ENCODE measurements at places on chromosomes 7 and 10.
A peak's percentile ranks its signal among the peaks of the same experiment; 100 is the strongest.

- DNase-seq, result no peak
Measured at GRCh38 chr7:45202625-45203024, 45.0 kb downstream of the RAMP3 start.

GRCh38 chr7:155383756-155384491, 74.0 kb upstream of the EN2 start:
- no peak for DNase-seq

GRCh38 chr7:17501441-17502212, 203.2 kb downstream of the AHR start:
- no peak for DNase-seq

DNA sequence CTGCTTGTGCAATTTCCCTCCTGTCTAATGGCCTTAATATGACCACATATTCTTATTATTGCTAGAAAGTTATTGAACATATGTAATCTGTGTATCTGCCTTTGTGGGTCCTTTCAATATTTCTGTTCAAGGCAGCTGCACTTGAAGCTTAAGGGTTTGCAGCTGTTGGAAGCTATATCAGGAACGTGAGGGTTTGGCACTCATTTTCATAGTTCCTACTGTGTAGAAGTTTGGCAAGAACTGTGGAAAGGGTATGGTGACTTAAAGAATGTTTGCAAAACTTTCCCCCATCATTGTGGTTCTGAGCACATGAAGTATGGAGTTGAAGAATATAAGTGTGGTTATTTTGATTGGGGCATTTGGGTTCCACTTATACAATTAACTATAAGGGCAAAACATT, 144.7 kb upstream of the SEMA3A start:
- DNase-seq, result no peak

- DNase-seq, result no peak
Measured at GRCh38 chr7:137135654-137136350, 207.7 kb downstream of the PTN start.

- no peak for DNase-seq
Measured at GRCh38 chr10:100482834-100483185, 20.0 kb downstream of the WNT8B start.

DNA sequence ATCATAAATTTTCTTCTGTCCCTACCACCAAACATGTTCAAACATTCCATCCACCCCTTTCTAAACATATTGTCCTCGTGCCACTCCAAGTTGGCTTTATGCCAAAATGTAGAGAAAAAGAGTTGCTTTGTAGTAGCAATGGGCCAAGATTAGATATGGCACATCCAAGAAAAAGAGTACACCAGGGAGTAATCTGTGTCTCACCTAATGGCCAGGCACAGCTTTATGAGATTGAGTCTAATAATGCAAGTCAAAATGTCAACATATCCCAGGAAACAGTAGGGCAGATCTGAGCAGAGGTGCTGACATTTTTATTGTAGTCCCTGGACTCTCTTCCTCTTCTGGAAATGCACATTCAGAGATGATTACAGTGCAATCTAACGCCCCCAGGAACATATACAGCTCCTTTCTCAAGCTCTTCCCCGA, 5.7 kb upstream of the OR6V1 start:
- DNase-seq, result no peak

DNA sequence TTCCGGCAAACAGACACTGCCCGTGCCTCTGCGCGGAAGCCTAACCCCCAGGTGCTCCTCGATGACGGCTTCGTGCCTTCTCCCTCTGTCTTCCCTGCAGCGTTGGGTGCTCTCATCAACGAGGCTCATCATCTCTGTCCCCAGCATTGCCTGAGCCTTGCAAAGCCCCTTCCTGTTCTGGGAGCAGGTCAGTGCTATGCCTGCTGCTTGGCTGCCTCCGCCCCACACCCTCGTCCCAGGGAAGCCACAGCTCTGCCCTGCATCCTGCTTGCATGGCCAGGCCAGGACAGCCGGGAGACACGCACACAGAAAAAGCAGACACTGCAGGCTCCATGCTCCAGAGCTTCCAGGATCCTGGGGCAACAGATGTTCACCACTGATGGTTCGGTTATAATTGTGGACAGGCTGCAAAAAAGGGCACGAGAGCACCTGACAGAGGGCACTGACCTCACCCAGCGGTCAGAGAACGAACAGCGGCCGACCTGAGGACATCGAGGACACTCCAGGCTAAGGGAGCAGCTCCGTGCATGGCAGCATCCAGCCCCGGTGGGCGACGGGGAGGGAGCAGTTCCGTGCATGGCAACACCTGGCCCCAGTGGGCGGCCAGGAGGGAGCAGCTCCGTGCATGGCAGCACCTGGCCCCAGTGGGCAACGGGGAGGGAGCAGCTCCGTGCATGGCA, 265.5 kb downstream of the PTPRN2 start:
- no peak for DNase-seq

DNA sequence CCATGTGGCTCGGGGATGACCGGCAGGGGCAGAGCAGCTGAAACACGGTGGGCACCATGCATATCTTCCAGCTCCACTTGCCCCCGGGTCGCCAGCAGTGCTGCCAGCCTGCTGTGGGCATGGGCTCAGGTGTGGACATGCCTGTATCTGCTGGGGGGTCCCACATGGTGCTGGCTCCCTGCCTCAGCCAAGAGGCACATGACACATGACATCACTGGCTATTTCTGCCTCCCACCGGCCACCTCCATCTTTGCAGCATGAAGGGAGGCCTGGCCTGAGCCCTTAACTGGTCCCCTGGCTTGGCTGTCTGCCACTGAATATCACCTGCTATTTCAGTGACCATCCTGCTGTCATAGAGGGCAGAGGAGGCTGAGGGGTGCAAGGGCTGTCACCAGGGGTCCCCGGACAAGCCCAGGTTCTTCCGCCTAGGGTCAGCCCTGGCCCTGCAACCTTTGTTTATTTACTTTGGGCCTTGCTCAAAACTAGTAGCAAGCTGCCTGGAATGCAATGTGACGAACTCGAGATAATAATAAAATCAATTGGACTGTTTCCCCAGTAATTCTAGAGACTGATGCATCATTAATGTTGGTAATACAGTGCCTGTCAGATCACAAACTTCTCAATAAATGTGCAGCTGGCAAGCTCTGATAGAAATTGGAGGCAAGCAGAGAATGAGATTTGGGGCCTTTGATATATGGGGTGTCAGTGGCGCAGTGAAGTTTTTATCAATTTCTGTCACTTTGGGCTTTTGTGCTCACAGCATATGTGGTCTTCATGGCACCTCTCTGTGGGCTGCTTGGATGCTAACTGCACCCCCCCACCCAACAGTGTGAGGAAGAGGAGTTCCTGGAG, 28.5 kb downstream of the ZMIZ1 start:
- peak; percentile 57 for DNase-seq

- peak; percentile 86 for DNase-seq
Measured at GRCh38 chr10:45000752-45001380, at the start of gene ZNF22. Gene ZNF22, plus strand, starts transcription at chr10:45000923. Its CDS starts 2,446 bp downstream, at chr10:45003369.

DNA sequence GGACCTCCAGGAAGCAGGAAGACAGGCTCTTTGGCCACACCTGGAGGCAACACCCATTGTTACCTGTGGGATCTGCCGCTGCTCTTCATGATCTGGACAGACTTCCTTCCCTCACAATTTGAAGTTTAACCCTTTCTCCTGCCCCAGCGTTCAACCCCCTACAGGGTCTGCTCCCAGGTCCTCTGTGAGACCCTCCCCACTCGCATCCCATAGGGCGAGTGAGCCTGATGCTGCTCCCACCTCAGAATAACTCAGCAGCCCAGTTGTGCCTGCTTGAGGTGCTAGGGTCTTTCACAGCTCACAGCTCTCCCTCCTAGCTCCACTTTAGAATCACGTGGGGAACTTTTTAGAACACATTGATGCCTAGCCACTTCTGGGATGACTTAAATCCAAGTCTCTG, 61.8 kb upstream of the C10orf90 start:
- no peak for DNase-seq

- no peak for DNase-seq
Measured at GRCh38 chr7:17913250-17913649, 27.0 kb downstream of the SNX13 start.

- DNase-seq, result no peak
Measured at GRCh38 chr7:157465891-157466866, 129.4 kb downstream of the DNAJB6 start.

DNA sequence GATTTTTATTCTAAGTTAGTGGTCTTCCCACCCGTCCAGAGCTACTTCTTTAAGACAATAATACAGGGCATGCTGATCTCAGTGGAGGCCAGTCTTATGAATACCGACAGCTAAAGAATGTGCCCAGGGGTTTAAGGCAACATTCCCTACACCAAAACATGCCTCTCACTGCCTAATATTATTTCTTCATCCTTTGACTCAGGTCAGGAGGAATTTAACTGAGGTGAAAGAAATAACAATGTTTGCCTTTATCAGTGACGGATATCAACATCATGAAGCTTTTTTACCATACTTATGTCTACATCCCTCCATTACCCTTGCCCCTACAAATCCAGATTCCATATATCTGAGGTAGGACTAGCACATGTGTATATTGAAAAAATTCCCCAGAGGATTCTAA, 33.3 kb upstream of the TES start:
- DNase-seq, result peak; percentile 53

- no peak for DNase-seq
Measured at GRCh38 chr10:32166365-32166764, 110.1 kb upstream of the KIF5B start.

DNA sequence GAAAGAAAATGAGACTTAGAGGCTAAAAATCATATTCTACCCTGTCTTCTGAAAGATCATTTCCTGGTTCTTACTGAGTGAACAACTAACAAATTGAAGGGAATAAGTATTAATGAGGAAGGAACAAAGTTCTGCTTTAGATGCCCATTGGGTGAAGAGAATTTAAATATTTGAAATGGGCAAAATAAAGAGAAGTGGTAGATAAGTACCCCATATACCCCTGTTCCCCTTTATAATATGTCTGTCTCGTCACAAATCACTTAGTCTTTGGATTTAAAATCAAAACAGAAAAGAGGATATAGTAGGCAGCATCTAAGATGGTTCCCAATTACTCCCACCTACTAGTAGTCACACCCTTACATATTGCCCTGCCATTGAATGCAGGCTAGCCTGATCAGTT, 13.2 kb downstream of the TES start:
- no peak for DNase-seq

GRCh38 chr7:85292908-85293576, 106.2 kb upstream of the SEMA3D start:
- no peak for DNase-seq

DNA sequence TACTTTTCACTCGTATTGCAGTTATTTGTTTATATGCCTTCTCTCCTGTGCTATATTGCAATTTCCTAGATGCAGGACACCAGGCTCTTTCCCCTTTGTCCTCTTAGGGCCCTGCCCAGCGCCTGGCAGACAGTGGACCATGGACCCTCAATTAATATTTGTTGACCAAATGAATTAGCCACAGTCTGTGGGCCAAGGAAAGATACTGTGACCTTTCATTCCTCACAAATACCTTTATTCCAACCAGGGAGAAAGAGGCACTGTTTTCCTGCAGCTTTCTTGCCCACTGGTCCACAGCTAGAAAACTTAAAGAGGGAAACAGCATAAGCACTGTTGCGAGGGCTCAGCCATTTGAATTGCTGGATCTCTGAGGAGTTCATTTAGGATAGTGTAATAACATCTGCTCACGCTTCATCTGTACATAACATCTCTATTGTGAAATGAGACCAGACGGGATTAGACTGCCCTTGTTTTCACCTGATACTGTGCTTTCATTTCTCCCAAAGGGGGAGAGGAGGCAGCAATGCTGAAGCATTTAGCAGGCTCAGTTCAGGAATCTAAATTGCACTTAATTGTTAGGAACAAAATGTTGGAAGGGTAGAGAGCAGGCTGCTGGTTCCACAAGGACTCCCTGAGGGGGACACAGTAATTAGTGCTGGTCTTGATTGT, 46.7 kb downstream of the TNS3 start:
- no peak for DNase-seq

DNA sequence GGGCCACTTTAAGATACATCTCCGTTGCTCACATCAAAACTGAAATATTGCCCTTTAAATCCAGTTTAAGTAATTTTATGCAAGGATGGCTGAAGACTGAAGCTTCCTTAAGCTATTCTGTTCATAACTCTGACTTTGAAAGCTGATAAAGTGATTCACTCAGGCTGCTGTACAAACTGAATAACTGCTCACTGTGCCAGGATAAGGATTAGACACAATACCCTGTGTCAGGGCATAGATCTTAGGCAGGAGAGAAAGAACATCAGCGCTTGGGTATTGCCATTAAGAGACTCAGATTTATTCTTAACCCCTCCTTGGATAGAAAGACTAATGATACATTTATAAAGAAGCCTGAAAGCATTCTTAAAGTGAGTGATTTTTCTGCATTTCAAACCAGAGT, 614.5 kb upstream of the ZWINT start:
- no peak for DNase-seq

- no peak for DNase-seq
Measured at GRCh38 chr7:120990468-120991118, 2.1 kb downstream of the CPED1 start.

- DNase-seq, result no peak
Measured at GRCh38 chr7:42372479-42372878, 135.5 kb upstream of the GLI3 start.

GRCh38 chr10:73914036-73914435, 3.1 kb downstream of the PLAU start:
- no peak for DNase-seq

Data from AG08396 (cell line).